COR-L47 (cell line): ENCODE measurements at places on chromosomes 6 and 20.

DNA sequence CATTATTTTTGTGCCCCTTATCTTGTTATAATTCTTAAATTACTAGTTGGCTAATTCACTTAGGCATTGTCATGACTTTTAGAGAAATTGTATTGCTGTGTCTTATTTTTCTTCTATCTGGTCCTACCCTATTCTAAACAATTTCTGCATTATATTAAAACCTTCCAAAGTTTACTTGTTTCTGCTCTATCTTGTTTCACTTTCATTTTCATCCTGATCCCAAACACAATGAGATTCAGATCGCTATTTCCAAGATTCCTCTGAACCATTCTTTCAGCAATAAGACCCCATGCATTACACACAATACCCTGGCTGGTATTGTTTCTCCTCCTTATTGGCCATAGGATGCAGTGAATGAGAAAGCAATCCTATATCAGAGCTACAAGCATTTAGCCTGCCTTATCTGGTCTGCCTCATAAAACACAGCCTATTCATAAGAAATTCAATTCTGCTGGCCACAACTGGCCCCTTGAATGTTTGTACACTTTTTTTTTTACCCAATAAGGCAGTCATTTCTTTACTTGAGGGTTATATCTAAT, 69.9 kb upstream of the POU3F2 start:
- no peak for DNase-seq

- DNase-seq: no peak
Measured at GRCh38 chr6:139567095-139567494, 192.6 kb upstream of the CITED2 start.

GRCh38 chr6:52130440-52130839, 43.0 kb upstream of the PKHD1 start:
- DNase-seq: no peak

DNA sequence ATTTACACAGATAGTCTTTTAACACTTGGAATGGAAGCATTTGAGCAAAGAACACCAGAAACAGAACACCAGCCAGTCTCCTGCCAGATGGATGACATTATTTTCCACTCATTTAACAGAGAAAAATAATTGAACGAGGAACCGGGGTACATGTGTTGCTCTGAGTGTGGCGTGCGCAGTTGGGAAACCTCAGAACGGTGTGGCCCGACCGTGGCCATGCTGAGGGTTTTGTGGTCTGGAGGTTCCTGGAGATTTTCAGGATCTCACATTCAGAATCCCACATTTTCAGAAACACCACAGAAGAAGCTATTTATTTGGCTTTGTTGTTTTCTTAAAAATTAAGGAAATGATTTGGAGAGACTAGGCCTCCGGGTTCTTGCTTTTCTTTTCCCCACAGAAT, 126.9 kb upstream of the QKI start:
- no peak for DNase-seq

DNA sequence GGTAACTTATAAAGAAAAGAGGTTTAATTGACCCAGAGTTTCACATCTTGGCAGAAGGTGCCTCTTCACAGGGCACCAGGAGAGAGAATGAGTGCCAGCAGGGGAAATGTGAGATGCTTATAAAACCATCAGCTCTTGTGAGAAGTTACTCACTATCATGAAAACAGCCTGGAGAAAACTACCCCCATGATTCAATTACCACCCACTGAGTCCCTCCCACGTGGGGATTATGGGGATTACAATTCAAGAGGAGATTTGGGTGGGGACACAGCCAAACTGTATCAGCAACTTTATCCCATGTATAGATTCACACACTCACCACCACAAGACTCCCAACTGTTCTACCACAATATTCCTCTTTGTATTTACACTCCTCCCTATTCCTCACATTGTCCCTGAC, 10.6 kb downstream of the PDSS2 start:
- no peak for DNase-seq

DNA sequence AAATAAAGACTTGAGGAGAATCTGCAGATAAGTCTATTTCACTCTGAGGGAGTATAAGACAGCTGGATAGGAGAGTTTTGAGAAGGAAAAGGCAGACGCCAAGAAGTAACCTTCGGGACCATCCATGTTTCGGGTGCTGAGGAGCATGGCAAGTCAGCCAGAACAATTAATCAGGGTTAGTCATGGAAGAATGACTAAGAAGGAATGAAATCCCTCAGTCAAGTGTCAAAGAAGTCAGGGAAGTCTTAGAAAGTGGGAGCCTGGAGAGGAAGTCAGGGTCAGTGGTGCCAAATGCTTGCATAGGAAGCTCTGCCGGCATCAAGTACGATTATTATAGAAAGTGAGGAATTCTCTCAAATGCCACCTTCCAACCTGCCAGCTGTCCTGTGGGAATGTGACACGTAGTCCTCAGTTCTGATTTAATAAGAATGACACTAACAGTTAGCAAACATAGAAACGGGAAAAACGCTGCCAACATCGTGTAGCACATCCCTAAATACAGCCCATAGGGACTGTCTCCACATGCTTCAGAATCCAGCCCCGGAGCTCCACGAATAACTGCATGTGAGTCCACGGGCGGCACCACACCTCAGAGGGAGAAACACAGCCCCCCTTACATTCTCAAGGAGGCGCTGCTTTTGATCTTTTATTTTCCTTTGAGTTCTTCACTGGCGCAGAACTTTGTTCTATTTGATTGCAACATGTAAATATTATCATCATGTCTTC, 602.7 kb downstream of the PRKN start:
- no peak for DNase-seq
